ENCODE measurements at places on chromosomes 7 and 10. TPM values are rescaled to one million over a fixed set of nuclear protein-coding genes. Genes with fewer than 3 reads are reported as not detected.

DNA sequence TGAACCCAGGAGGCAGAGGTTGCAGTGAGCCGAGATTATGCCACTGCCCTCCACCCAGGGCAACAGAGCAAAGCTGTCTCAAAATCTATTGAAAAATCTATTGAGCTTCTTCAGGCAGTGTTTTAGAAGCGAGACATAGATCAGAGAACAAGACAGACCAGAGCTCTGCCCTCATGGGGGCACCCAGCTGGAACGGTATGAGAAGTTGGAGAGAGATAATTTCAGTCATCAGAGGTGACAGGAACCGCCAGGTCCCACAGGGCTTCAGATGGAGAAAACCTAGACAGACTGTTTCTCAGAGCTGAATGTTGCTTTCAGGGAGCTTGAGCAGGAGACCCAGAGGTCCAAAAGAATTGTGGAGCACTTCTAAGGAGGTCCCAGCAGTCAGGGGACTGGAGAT lies 14.2 kb upstream of the GTF2IRD1 start:
- DNase-seq, result no peak

DNA sequence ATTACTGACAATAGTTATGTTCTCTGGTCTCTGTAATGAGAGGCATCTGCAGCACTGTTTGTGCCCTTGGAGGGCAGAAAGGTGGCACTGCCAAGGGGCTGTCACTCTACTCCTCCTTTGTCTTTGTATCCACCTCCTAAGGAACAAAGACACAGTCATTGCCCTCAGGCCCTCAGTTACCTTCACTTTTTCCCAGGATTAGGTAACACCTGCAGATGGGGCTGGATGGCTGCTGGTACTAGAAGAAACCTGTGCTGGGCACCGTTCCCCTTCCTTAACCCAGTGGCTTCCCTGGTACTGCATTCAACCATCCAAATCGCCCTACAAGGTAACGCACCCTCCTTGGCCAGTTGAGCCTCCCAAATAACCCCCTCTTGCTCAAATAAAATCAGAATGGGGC lies 246.9 kb upstream of the NEBL start:
- DNase-seq, result no peak

GRCh38 chr10:23015021-23015707 lies 80.2 kb upstream of the MSRB2 start:
- DNase-seq, result no peak

DNA sequence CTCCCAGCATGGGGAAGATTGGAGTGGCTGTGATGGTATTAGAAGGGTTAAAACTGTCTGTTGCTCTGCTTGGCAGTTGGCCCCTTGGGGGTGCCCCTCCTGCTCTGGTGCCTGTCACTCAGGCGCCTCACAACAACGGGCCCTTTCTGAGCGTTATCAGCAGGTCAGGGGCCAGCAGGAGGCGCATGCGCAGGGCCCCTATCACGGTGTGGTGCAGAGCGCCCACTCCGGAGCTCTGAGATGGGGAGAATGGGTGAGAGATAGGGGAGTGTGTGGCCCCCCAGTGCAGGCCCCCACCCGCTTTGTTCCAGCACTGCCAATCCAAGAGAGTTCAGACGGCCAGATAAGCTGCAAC lies 24.8 kb downstream of the GBX1 start:
- no peak for DNase-seq

The NYAP1 gene
- total RNA-seq, result 1.2 TPM

GRCh38 chr7:119900996-119901672 lies 371.8 kb upstream of the KCND2 start:
- DNase-seq, result no peak

The ZNF365 gene
- not detected for total RNA-seq

DNA sequence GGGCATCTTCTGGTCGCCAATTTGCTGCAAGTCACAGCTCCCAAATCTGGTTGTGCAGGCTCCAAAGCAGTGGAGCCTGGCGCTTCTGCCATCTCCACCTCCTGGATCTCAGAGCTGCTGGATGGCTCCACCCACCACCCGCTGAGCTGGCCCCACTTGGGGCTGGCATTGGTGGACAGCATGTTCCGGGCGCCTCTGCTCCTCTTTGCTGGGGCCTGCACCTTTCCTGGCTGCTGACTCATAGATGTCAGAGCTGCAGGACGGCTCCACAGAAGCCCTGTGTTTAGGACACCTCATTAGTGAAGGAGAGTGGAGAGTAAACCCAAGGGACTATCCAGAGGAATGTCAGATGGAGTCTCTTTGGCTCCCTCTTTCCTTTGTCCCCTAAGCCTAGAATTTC lies 27.4 kb downstream of the MAPK8 start:
- no peak for DNase-seq

DNA sequence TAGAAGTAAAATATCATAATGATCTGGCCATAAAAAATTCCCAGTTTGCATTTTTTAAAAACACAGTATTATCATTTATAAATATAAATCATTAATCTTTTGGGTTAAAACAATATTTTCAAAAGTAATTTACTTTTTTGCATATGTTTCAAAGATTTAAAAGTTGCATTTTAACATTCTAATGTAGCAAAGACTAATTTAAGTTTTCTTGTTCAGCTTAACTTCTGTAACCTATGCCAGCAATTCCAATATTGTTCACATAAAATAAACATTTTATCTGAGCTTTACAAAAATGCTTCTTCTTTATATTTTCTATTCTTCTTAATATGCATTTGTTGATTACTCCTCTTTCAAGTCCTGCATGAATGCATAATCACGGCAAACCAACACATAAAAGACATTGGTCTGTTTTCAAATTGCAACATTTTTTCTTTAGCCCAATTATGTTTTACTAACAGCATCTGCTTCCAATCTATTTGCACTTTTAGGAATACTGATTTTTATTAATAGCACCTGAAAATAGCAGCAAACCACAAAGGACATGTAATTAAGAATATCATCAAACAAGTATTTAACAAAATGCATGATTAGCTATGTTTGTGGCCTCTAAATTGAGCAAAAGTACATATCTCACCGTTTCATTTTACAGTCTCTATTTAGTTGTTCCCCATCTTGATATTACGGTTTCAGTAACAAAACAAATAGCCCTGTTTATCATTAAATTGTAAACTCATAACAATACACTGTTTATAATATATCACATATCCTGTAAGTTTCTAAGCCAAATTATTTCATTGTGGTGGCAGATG lies 286.9 kb upstream of the NFE2L3 start:
- DNase-seq, result no peak

The MEIG1 gene
- total RNA-seq, result not detected

GRCh38 chr7:147858421-147858820 lies 732.1 kb upstream of the C7orf33 start:
- no peak for DNase-seq

DNA sequence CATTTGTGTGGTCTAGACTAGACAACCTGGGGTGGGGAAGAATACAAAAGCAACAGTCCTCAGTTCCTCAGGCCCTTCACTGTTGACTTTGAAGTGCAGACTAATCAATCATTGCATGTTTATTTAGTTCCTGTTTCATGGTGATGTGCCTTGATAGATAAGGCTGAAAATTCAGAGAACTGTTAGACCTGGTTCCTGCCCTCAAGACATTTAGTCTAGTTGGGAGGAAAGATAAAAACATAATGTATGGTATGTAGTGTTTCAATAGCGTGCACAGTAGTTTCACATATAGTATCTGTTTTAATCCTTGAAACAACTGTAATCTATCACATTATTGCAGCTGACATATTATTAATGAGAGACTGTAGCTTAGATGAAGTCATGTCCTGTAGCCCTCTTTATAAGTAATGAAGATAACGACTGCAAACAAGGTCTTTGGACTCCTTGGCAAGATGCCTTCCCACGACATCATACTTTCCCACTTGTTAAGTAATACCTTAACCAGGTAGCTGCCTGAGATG lies 124.0 kb downstream of the CELF2 start:
- no peak for DNase-seq

The CD36 gene
- 2,225 TPM for total RNA-seq

GRCh38 chr10:121076776-121077715 lies 225.9 kb downstream of the WDR11 start:
- no peak for DNase-seq

DNA sequence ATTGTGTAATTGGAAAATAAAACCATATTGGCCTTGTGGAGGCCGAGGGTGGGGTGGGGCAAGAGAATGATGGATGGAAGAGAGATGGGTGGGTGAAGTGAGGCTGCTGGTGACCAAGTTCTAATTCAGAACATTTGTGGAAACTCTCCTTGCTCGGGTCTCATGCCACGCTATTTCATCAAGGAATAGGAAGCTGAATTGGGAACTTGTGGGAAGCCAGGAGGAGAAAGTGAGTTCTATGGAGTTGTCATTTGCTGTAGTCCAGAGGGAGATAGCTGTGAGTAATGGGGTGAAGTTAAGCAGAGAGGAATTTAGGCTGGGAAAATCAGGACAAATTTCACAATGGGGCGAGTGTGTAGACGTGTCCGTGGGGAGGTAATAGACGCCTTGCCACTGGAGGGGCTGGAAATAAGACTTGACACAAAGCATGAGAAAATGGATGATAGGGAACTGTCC lies 339.2 kb downstream of the LRMDA start:
- DNase-seq, result no peak

The PIK3CG gene
- 7.9 TPM for total RNA-seq

- no peak for DNase-seq
These were observed 84.3 kb upstream of the INSIG1 start for GRCh38 chr7:155213385-155213784.

- DNase-seq, result no peak
These were observed 43.5 kb downstream of the MTPN start for GRCh38 chr7:135933509-135934188.

The UNCX gene
- not detected for total RNA-seq

DNA sequence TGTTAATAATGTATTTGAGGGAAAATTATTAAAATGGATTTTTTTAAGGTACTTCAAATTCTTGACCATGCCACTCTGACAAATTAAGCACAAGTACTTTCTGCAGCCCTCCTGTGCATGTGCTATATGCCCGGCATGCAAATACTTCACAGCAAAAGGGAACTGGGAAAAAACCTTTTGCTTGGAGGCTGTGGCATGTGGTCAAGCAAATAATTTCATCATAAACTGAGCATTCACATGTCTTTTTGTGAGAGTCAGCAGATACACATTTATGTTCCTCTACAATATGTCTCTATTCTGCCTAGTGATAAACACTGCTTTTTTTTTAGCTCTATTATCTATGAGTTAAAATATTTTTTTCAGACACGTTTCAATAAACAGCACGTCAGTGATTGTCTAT lies 53.7 kb upstream of the SEMA3A start:
- DNase-seq, result no peak

DNA sequence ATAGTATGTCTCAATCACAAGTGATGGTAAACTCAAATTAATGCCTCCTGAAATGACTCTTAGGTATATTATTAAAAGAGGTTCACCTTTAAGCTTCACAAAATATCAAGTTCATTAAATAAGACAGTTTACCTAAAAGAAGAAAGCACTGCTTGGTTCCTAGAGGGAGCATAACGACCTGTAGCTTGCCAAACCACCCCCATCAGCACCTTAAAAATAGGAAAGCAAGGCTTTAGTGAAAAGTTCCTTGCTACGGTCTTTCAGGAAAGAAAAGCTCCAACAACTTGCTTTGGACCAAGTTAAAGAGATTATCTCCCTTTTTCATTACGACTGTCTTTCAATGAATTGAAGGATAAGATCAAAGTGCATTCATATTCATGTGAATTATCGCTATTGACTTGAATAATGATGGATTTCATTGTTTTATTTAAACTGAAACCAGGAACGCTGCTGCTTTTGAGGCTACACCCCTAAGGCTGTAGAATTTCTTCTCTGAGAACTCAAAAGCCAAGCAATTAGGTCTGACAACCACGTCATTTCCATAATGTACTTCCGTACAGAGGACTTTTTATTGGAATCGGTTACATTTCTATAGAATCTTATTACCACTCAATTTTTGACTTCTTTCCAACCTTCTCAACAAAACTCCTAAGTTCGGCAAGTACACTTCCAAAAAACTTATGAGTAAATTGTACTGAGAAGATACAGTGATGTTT lies 7.0 kb upstream of the SPAG6 start:
- DNase-seq, result no peak

The ASAH2 gene
- 2.4 TPM for total RNA-seq

GRCh38 chr10:123991611-123992570 lies 100.3 kb upstream of the CPXM2 start:
- peak; percentile 86 for DNase-seq

DNA sequence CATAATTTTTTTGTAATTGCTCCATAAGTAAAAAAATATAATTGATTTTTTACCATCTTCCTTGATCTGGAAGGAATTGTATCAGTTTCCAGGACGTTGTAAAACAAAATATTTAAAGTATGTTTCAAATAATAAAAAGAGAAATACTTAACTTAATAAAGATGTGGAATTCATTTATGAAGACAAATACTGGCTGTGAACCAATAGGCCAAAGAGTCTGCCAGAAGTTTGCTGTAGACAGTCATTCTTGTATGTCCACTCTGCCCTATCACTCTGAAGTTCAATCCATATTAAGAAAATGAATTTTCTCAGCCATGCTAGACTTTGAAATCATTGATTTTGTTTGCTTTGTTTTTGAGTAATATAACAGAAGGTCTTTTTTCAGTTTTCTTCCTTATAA lies 256.4 kb downstream of the TRIL start:
- DNase-seq, result no peak

DNA sequence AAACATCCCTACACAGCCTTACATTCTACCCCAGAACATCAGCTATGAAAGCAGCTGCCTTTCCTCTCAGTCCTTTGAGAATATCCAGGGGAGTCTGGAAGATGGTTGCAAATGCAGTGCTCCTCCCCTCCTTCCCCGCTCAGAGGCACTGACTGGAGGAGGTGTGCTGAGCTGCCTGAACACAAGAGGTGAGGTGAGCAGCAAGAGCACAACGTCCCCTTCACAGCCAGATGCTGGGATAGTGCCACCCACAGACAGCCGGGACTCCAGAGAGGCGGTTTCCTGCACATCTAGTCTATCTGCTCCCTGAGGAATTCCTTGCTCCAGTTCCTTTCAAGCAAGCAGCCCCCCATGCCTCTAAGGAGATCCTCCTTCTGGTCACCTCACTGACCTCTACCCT lies 74.2 kb downstream of the EZH2 start:
- no peak for DNase-seq

DNA sequence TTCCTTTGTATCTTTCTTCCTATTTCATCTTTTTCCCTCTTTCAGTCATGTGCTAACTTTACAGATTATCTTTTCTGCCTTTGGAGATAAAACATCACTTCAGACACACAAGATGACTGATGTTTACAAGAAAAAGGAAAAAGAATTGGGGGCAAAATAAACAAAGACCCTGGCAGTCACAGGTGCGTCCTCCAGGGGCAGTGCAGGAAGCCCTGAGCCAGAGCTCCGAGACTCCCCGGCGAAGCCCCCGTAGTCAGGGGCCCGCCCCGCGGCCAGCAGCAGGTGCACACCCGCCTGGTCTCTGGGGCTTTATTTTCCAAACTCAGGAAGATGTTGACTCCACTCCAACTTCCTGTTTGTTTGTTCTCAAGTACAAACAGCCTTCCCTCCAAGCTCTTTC lies 10.2 kb downstream of the STK32C start:
- DNase-seq, result peak; percentile 74

- DNase-seq, result no peak
These were observed 54.2 kb downstream of the SLC39A12 start for GRCh38 chr10:18005781-18006456.

The TRPV5 gene
- not detected for total RNA-seq
